ENCODE measurements at places on chromosomes 1 and 21.

- DNase-seq: no peak
These were observed 62.7 kb downstream of the STUM start for GRCh38 chr1:226611301-226611700.

GRCh38 chr1:4678066-4678717 lies 23.8 kb downstream of the AJAP1 start:
- no peak for DNase-seq

GRCh38 chr1:183161391-183161790 lies 24.7 kb upstream of the LAMC2 start:
- no peak for DNase-seq

- DNase-seq: no peak
These were observed at the start of gene SMPDL3B for GRCh38 chr1:27934818-27935549. SMPDL3B (plus strand) TSS chr1:27935000; CDS start chr1:27935184, 184 bp downstream.

DNA sequence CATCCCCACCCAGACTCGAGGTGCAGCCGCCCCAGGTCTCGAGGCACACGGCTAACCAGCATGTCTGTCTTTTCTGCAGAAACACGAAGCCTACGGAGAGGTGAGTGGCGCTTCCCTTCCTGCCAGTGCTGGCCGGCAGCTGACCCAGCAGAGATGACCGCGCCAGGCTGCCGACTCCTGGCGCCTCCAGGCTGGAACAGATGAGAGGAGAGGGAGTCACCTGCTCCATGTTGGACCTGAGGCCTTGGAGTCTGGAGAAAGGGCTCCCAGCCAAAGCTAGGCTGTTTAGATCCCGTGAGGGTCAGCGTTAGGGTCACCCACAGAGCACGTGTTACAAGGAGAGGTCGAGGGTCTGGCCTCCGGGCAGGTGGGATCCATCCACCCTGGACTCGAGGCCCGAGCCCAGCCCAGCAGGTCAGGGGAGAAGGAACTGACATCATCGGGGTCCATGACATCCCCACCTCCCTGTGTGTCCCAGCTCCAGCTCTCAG lies 14.9 kb downstream of the COL6A2 start:
- no peak for DNase-seq
